ENCODE measurements at places on chromosomes 3 and 15.

- no peak for DNase-seq
Observed at GRCh38 chr15:68409736-68410370, 22.1 kb downstream of the ITGA11 start.

GRCh38 chr3:119428538-119428937 is 34.9 kb downstream of the TMEM39A start:
- DNase-seq = no peak

- DNase-seq = no peak
Observed at GRCh38 chr15:86062646-86063243, 16.9 kb upstream of the AGBL1 start.

GRCh38 chr15:47663101-47663500 is 54.2 kb upstream of the SEMA6D start:
- DNase-seq = no peak

- DNase-seq = no peak
Observed at GRCh38 chr15:51131596-51132290, 37.0 kb upstream of the TNFAIP8L3 start.

- DNase-seq = no peak
Observed at GRCh38 chr3:197613199-197613598, 57.4 kb upstream of the BDH1 start.

DNA sequence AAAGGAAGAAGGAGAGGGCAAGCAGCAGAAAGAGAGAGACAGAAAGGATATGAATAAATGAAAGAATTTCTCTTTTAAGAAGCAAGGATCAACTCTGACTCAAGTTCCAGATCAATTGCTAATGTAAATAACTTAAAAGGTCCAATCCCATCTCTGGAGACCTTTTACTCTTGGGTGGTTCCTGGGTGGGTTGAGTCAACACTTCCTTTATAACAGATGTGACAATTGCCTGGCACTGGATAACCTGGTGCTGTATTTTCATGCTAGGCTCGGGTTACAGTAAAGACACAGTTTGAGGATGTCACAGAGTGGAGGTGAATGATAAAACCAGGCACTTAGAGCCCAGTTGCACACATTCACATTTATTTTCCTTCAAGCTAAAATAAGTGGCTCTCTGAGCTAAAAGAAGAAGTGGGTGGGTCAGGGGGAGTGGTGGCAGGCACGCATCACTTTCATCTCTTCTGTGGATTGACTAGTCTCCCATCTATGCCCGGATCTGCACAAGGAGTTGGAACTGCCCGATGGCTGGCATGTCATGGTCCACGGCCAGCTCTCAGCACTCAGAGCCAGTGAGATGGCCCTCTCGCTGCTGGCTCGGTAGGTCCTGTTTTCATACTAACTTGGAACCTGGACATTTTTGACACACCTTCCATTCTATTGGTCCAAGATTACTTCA is 465.8 kb downstream of the FOXP1 start:
- DNase-seq = no peak

DNA sequence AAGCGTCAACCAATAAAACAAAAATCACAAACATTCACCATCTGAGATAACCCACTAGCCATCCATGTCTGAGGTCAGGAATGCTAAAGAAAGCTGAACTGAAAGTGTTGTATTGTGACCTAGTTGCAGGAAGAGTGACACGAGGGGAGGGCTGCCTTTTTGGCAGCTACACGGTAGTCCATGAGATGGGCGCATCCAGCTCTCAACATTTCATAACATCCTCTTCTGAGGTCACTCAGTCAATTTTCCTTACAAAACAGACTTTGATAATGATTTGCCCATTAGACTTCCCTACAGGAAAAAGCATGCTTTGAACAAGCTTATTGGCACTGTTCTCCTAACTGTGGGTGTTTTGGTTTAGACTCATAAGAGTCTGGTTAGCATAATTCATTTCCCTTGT is 15.4 kb upstream of the SHF start:
- no peak for DNase-seq

DNA sequence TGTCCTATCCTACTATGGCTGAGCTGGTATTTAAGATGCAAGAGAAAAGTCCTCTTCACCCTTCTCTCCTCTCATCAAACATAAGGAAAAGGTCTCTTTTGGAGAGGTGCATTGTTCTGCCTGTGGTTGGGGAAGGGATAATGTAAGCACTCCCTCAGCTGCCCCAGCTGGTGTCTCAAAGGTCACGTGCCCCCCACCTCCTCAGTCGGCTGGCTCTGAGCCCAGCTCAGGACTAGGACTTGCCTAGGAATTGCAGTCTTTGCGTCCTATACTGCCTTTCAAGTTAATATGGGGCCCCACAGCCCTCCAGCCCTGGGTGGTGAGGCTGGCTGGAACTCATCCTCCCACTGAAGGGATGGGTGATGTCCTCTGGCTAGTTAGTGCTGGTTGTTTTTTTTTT is 29.7 kb downstream of the OR4F15 start:
- no peak for DNase-seq

- no peak for DNase-seq
Observed at GRCh38 chr3:139674571-139675260, 3.1 kb downstream of the NMNAT3 start.

- DNase-seq = peak; percentile 2
Observed at GRCh38 chr15:71114887-71115566, at the start of gene THSD4. Gene THSD4, plus strand, starts transcription at chr15:71115471.

- DNase-seq = no peak
Observed at GRCh38 chr3:137582484-137582883, 181.6 kb upstream of the SOX14 start.

- no peak for DNase-seq
Observed at GRCh38 chr3:113105966-113106660, 105.2 kb upstream of the BOC start.

DNA sequence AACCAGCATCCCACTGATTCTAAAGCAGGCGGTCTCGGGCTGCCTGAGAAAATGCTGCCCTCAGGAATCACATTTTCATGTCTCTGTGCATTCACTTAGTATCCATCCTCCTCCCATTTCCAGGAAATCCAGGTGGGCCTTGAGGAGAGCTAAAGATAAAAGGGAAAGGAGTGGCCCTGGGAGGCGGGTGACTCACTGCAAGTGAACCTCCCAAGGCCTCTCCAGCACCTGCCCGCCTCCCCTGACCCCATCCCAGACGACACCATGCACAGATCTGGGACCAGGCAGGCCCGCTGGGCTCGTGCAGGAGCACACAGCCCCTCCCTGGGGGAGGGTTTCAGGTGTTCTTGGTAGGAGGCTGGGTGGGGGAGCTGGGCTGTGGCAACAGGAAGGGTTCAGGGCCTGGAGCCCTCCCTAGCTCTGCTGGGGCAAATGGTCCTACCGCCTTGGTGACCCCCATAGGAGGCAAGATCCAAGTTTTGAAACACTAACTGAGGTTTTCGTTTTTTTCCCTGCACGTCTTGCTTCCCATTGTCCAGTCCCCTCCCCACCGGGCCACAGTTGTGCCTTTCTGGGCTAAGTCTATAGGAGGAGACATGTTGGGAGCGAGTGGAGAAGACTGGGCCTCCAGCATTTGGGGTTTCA is 22.2 kb downstream of the MELTF start:
- DNase-seq = no peak

GRCh38 chr3:183837390-183837789 is 12.0 kb upstream of the MAP6D1 start:
- no peak for DNase-seq

DNA sequence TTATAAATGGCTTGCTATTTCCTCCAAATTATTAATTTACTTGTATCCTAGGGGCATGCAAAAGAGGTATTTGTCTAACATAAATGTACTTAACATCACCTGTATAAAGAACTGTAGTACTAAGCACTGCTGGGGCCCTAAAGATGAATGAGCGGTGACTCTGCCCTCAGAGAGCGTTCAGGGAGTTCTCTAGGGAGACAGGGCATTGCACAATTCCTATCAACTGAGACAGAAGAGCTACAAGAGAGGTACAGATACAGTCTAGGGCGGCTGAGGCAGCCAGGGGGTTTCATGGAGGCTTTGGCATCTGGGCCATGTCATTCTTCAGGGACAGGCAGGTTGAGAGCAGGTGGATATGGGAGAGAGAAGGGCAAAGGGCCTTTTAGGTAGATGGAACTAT is 39.9 kb upstream of the PARL start:
- no peak for DNase-seq

DNA sequence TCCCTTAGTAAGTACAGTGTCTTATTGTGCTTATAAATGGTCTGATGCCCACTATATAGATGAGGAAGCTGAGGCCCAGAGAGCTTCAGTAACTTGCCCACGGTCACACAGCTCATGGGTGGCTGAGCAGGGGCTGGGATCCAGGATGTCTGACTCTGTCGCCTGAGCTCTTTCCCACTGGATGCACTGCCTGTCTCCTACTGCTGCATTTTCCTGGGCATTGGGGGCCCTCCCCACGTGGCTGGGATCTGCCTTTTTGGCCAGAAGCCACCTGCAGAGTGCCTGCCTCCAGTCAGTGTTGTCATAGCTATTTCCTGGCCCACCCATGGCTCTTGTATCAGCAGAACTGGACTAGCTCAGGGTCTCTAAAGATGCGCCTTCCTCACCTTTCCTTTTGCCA is 57.5 kb upstream of the TAMM41 start:
- DNase-seq = no peak

- no peak for DNase-seq
Observed at GRCh38 chr3:99119385-99119784, 217.9 kb upstream of the DCBLD2 start.

Measured in hippocampal formation (tissue), 2 donors.